Placental pericyte (primary cell): ENCODE measurements at places on chromosomes 7 and 10. TPM values are rescaled to one million over a fixed set of nuclear protein-coding genes. Genes with fewer than 3 reads are reported as not detected.

Gene EPHB4
- total RNA-seq, result 58.1 and 61.5 TPM in 2 replicates

Gene PCLO
- total RNA-seq, result under 0.01 and 0.14 TPM in 2 replicates

Gene NKX1-2
- not detected in 2 replicates for total RNA-seq

Gene GPR15LG
- not detected in 2 replicates for total RNA-seq
